ENCODE measurements at places on chromosomes 7 and 10. TPM values are rescaled to one million over a fixed set of nuclear protein-coding genes. Genes with fewer than 3 reads are reported as not detected.

NYAP1 gene
- polyA plus RNA-seq, result 3.7 TPM

FEZF1 gene
- polyA plus RNA-seq, result not detected

OR9A2 gene
- not detected for polyA plus RNA-seq

TEX36 gene
- polyA plus RNA-seq, result not detected

SSC4D gene
- 4.5 TPM for polyA plus RNA-seq

MGAM2 gene
- 0.79 TPM for polyA plus RNA-seq

STK31 gene
- 1.3 TPM for polyA plus RNA-seq

UBE3C gene
- polyA plus RNA-seq, result 43.4 TPM

LIPM gene
- polyA plus RNA-seq, result not detected

ABCB1 gene
- 21.1 TPM for polyA plus RNA-seq

KLF14 gene
- polyA plus RNA-seq, result 0.84 TPM

CYTH3 gene
- polyA plus RNA-seq, result 39.4 TPM

INSYN2A gene
- 7.6 TPM for polyA plus RNA-seq

C10orf143 gene
- polyA plus RNA-seq, result 6.5 TPM

FAM25A gene
- polyA plus RNA-seq, result not detected

ASB10 gene
- 0.12 TPM for polyA plus RNA-seq

MYL10 gene
- not detected for polyA plus RNA-seq

HMX3 gene
- polyA plus RNA-seq, result not detected

IKZF5 gene
- 27.4 TPM for polyA plus RNA-seq

CCNY gene
- 120 TPM for polyA plus RNA-seq

PNLIPRP2 gene
- polyA plus RNA-seq, result not detected

INHBA gene
- polyA plus RNA-seq, result 4.0 TPM

CRYGN gene
- 4.4 TPM for polyA plus RNA-seq

SMNDC1 gene
- polyA plus RNA-seq, result 44.8 TPM

TSPAN13 gene
- 34.3 TPM for polyA plus RNA-seq

Measured in left renal cortex interstitium (tissue), 4 donors.